KG1 (cell line): ENCODE measurements at places on chromosomes 7 and 10.

GRCh38 chr7:158422887-158423560 lies 164.6 kb downstream of the PTPRN2 start:
- no peak for DNase-seq

DNA sequence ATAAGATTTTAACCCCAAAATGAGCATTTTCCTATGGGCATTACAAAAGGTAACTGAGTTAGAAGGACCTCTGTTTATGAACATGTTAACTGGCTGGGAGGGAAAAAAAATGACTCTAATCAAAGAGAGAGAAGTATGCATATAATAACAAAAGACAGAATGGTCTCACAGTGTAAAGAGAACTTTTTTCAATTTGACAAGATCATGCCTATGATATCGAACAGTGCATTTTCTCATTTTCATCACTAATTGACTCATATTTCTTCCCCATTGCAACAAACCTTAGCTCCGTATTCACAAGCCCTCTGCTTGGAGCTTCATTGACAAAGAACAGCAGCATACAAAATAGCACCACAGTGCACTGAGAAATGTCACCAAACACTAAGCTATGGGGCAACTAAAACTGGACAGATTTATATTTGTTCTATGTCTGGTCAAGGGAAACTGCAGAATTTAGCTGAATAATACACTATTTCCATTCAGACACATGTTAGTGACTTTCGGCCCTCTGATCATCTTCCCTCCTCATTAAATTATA lies 45.6 kb downstream of the SMURF1 start:
- no peak for DNase-seq

GRCh38 chr7:114413761-114414155 lies 857 bp upstream of the FOXP2 start:
- DNase-seq = no peak

DNA sequence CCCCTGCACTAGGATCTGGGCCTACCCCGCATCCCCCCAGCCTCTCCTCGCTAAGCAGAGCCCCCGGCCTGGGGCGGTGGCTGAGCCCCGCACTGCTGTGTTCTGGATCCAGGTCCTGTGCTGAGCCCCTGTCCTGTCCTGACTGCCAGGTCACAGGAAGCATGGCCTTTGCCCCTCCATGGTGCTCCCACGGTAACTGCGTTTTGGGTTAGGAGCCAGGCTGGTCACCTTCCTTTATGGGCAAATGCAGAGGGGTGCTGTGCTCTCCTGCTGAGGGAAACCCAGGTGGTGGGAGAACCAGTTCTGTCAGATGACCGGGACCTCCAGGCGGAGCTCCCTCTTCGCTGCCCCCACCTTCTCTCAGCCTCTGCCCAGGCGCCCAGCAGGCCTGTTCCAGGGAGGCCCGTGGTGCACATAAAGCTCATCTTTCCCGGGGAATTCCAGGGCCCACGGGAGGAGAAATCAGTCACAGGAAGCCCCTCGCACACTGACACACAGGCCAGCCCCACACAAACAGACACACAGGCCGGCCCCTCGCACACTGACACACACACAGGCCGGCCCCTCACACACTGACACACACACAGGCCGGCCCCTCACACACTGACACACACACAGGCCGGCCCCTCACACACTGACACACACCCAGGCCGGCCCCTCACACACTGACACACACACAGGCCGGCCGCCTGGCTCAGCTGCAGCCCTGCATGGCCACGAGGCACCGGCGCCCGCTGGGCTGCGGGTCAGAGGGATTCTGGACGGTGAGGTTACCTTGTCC lies 75.6 kb downstream of the CFAP46 start:
- no peak for DNase-seq

DNA sequence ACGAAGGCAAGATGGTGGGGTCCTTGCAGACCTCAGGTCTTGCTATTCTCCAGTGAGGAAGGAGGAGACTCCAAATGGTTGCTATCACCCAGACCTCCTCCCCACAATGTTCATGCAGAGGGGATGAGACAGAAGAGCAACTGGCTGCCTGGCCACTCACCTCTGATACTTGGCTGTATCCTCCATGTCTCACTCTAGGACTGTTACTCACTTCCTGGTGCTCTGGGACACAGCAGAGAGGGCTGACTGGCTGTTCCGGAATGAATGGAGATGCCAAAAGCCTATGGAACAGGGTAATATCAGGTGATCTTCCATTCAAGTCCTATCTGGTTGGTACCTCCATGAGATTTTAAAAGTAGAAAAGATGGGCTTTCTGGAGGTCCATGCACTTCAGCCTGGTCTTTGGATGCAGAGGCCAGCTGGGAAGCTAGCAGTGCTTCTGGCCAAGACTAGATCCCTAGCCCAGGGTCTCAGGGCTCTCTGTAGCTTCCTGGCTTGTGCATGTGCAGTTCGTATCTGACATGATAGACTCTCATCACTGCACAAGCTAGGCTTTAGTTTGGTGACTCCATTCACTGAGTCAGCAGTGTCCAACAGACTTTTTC lies 27.0 kb upstream of the ABI1 start:
- DNase-seq = no peak

DNA sequence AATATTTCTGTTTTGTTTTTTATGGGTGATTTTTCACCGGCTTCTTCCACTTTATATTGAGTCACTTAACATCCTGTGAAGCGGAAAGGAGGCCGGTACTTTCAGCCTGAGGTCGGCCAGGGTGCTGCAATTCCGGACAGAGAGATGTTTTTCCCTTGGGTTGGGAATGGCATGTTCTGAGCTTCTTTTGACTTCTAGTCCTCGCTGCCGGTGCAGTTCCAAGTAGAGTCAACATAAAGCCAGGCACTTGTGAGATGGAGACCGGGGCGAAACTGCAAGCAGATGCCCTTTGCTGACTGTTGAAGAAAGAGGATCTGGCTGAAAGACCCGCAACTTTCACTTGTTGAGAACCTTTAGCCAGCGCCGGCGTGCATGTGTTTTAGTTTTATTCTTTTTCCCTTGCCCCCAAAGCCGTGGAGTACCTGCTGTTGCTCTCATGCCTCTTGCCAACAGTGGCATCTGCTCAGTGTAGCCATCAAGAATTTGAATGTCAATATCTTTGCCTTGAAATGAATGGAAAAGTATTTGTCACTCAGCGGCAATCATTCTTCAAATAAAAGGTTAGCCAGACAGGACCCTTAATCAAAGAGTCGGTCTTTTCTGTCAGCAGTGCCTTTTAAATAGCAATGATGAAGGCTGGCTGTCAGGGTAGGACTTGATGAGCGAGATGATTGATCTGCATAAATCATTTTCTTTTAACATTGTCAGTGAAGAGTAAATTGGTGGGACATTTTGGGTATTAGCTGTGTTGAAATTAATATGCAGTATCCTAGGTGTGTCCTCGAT lies 351.2 kb downstream of the LRMDA start:
- no peak for DNase-seq

DNA sequence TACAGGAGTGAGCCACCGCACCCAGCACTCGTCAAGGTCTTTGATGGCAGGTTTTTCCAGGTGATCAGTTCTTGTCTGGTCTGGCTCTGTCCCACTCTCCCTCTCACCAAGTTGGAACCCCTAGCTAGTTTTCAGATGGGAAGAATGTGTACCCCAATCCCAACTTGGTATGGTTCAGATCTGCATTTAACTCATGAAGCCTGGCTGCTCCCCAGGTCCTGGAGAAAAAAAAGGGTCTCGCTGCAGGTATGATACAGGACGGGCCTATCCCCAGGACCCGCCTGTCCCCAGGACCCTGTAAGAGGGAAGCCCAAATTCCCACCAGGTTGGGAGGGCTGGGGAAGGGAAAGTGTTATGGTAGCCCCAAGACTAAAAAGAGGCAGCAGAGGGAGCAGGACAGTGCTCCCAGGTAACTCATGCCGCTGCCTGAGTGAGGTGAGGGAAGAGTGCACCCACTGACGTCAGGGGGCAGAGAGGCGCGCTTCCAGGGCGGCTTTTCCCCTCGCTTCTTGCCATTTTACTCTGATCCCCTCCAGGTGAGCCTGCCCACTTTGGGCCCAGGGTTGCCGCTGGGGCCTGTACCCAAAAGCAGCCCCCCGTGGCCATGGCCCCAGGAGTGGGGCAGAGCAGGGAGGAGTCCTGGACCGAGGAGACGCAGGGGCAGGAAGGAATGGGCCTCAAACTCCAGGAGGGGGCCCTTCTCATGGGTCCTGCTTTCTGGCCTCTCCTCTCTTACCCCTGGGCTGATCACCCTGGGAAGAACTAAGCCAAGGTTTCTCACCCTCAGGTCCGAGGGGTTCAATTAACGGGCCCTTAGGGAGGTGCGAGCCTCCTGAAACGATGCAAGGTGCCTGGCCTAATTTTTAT lies 36.4 kb upstream of the SRRM3 start:
- no peak for DNase-seq

GRCh38 chr10:106495931-106496330 lies 668.6 kb downstream of the SORCS1 start:
- DNase-seq = no peak

DNA sequence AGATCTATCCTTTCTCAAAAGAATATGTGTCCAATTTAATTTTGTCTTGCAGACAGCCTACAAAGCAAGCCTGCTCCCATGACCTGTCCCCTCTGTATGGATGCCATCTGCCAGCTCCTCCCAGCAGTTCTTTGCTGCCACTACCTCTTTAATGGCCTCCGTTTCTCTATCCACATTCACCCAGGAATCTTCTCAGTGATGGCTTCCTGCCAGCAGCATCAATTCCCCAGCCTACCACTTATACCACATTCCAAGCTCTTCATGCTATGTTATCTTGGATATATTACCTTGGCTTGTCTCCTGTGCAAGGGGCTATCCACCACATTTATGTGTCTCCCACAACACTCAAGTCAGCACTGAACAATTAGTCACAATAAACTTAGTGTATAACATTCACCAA lies 133.2 kb downstream of the VPS50 start:
- no peak for DNase-seq

DNA sequence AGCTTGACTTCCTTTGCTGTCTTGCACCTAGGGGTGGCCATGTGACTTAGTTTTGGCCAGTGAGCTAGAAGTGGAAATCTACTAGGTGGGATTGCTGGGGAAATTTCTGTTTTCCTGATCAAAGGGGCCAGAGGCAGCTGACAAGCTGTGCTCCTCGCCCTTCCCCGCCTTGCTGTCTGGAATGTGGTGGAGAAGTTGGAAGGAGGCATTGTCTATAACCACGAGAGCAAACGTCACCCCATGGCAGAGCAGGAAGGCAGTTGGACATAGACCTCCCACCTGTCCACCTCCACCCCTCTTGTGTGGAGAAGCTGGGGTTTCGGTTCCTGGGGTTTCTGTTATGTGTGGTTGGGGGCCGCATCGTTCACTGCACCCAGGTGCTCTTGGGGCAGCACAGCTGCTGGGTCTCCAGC lies 7.3 kb downstream of the SFRP5 start:
- DNase-seq = no peak
